ENCODE measurements at places on chromosomes 2 and 18. TPM values are rescaled to one million over a fixed set of nuclear protein-coding genes. Genes with fewer than 3 reads are reported as not detected.
A peak's percentile ranks its signal among the peaks of the same experiment; 100 is the strongest.

DNA sequence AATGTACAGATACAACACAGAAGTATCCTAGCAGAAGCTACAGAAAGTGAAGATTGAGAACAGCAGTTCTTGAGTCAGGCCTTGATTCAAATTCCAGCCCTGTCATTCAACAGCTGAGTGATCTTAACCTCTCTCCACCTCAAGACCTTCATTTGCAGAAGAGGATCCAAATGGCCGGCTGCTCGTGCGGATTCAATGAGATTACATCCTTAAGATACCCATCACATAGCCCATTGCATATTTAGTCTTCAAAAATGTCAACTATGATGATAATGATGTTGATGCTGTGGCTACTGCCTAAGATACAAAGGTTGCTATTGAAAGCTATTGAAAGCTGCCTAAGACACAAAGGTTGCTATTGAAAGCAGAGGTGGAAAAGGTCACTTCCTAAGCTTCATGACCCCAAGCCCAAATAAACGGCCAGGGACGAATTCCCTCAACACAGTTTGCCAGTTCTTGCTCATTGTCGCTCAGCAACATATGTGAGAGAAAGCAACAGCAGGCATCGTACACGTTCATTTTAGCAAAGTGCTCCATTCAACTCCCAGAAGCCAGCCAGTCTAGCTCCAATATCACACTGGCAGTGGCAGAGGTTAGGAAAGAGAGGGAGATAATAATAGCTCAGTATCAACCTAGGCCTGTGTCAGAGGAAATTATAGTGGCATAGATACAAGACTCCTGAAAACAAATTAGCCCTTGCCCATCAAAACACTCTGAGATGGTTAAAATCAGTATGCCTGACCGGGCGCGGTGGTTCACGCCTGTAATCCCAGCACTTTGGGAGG is 36.1 kb downstream of the MRPL35 start:
- no peaks in the 10 kb centered on the region for H3K4me1 ChIP-seq
- no peak overlapping the region for H3K4me3 ChIP-seq
- no peaks in the 10 kb centered on the region for H3K27me3 ChIP-seq
- no peak overlapping the region for H3K27ac ChIP-seq

The COPS9 gene
- total RNA-seq: 118 TPM

- peaks cover 33% of the 10 kb centered on the region for H3K4me1 ChIP-seq
- no peak for DNase-seq
- H3K4me3 ChIP-seq: no peak overlapping the region
- H3K36me3 ChIP-seq: no peaks in the 10 kb centered on the region
Measured at GRCh38 chr2:98771721-98772524, 41.0 kb upstream of the MGAT4A start.

- DNase-seq: peak; percentile 91
- H3K4me1 ChIP-seq: peaks cover 7% of the 10 kb centered on the region
- H3K36me3 ChIP-seq: no peaks in the 10 kb centered on the region
- no peaks in the 10 kb centered on the region for H3K27me3 ChIP-seq
- H3K27ac ChIP-seq: peak within 1 kb of the TSS; percentile 82
- peak within 1 kb of the TSS; percentile 58 for H3K4me3 ChIP-seq
Measured at GRCh38 chr2:40451918-40452605, at the start of gene SLC8A1. TSS of gene SLC8A1 (minus strand) at chr2:40452090.

The COL5A2 gene
- total RNA-seq: 42.7 TPM

Data from upper lobe of left lung (tissue), 6 donors.